ENCODE measurements at places on chromosomes 6 and 20. TPM values are rescaled to one million over a fixed set of nuclear protein-coding genes. Genes with fewer than 3 reads are reported as not detected.

- no peak for DNase-seq
Measured at GRCh38 chr6:94673251-94673650, 904.1 kb upstream of the MANEA start.

DNA sequence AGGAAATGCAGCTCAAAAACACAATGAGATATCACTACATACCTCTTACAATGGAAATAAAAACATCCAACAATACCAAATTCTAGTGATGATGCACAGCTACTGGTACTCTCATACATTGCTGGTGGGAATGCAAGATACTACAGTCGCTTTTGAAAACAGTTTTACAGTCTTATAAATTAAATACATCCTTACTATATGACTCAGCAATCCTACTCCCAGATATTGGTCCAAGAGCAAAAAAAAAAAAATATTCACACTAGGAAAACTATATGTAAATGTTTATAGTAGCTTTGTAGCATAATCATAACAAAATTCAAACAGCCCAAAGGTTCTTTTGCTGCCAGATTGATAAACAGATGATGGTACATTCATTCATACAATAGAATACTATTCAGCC, 217.4 kb upstream of the FAM83B start:
- no peak for DNase-seq

DNA sequence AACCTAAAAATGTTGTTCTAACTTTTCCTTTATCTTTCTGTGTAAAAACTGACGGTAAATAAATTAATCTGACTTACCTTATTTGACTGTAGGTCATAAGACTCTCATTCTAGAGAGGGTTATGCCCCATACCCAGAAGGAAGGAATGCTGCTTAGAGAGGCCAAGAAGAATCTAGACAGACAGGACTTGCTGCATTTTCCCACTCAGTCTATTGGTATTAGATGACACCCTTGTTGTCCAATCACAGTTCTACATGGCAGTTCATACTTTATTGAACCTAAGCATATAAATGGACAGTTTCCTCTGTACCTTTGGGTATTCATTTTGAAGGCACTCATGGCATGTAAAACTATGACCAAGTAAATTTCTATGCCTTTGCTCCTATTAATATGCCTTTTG, 359.6 kb upstream of the ID4 start:
- no peak for DNase-seq

GRCh38 chr6:167467793-167468431, 143.0 kb downstream of the TTLL2 start:
- peak; percentile 63 for DNase-seq

MCCD1 gene
- total RNA-seq, result not detected

VGLL2 gene
- not detected for total RNA-seq

DNA sequence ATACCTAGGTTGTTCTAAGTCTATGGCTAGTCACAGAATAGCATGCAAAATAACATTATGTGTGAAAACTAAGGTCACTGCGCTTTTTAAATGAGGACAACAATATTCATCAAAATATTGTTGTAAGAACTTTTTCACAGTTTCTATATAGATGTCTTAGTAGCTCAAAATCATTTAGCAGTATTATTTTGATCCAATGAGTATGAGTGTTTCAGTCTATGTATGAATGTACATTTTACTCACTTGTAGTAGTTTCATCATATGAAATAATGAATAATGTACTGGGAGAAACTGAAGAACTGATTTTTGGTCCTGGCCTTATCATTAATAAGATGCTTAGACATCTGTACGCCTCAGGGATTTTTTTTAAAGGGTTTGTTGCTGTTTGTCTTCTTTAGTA, 16.5 kb upstream of the TMEM30A start:
- no peak for DNase-seq

DNA sequence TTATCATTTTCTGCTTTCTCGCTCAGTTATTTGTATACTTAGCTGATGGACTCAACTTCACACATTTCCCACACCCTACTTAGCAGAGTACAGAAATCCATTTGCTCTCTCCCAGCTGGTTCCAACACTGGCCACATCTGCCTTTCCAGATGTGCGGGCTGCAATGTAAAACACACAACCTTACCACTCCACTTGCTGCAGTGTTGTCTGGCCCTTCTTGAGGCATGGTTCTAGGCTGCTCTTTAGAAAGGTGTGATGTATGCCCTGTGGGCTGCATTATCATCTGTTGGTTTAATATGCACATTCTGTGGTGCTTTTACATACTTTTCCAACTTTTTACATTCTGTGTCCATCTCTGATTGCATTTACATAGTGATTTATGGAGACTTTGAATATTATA, 56.5 kb downstream of the TRAF3IP2 start:
- DNase-seq, result no peak

GRCh38 chr6:92196325-92196724, 1223.0 kb downstream of the EPHA7 start:
- no peak for DNase-seq

DNA sequence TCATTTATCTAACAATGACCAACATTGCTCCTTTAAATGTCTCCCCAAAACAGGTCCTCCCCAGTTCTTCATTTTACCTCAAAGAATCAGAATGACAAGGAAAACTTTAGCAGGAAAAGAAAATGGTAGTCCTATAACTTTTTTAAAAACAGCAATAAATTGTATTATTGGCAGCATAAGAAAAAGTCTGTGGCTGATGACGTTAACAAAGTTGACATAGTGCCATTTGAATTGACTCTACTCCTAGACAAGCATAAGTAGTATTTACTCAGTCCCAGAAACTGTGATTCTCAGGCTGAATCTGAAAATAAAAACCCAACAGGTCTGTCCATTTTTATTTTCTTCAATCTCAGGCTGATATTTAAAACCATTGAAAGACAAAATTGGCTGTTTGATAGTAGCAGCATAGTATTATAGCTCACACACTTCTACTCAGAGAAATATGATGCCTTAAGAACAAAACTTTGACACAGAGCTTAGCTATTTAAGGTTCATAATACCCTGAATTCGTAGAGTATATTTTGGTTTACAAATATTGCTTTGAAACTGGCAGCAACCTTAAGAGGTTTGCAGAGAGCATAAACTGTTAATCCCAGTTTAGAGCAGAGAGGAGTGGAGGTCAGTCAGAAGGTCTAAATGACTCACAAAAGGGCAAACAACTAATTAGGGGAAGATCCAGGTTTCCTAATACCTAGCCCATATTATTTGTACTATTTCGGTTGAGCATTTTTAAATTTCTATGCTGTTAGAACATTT, 35.0 kb upstream of the TENT5A start:
- DNase-seq, result no peak

DNA sequence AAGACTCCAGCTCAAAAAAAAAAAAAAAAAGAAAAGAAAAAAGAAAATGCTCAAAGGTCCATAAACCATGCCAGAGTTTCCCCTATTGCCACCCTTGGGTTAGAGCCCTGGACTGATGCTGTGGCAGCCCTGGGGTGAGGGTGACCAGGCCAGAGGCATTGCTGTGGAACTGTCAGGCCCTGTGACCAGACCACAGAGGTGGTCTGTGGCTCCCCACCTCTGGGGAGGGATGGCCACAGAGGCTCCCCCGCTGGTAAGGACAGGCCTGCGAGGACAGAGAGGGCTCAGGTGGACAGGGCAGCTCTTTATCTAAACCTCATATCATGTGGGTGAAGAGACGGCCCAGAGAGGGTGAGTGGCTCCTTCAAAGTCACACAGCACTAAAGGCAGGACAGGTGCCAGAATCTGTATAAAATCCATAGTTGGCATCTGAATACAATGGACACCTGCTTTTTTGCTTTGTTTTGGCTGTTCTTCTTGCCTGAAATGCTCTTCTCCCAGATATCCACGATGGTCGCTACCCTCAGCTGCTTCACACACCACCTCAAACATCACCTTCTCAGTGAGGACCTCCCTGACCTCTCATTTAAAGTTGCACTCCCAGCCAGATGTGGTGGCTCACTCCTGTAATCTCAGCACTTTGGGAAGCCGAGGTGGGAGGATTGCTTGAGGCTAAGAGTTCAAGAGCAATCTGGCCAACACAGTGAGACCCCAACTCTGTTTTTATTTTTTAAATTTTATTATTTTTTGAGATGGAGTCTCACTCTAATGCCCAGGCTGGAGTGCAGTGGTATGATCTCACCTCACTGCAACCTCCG, 22.5 kb upstream of the SPDEF start:
- DNase-seq, result no peak

- DNase-seq, result no peak
Measured at GRCh38 chr6:232982-233640, 59.2 kb upstream of the DUSP22 start.

GRCh38 chr6:19041906-19042305, 654.8 kb downstream of the RNF144B start:
- no peak for DNase-seq

COL10A1 gene
- not detected for total RNA-seq

DNA sequence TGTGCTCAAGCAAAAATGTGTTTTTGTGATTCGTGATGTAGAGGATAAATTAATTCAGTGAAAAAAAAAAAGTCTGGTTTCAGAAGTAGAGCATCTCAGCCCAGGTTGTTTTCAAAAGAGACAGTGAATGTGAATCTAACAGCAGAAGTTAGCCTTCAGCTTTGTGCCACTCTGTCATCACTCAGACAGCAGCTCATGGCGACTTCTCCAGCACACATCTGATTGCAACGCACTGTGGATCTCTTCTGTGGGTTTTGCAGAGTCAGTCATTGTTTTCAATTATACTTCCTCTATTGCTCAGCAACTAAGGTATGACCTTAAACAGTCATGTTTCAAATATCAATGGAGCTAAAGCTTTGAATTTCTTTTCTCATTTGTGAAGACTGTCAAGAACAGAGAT, 335.5 kb upstream of the POU3F2 start:
- DNase-seq, result no peak

DNA sequence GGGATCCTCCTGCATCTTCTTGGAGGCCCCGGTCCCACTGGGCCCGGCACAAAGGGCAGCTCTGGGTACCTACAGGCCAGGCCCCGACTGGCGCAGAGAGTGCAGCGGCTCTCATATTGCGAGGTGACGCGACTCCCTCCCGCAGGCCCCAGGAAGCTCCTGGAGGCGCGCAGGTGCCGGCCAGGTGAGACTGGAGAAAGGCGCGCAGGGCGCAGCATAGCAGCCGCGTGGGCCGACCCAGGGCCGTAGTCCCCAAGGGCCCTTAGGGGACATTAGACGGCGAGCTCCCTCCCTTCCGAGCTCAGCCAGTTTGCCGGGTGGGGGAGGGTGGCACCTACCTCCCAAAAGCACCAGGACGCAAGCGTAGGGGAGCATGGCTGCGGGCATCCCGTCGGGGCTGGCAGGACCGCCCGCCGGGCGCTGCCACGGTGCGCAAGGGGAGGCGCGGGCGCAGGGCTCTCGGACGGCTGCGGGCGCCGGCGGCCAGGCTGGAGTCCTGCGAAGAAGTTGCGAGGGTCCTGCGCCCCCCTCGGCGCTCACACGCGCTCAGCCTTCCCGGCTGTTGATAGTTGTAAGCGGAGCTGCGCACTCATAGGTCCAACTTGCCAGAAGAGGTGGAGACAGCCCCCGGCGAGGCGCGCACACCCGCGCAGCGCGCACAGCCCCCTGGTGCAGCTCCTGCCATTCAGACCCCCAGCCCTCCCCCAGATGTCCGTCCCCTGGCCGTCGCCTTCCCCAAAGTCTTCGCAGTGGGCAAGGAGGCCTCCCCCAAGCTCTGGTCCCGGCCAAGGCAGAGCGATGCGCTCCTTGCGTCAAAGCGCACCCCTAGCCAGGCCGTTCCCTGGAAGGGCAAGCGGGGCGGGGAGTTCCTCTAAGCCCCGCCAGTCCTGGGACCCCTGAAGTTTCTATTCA, 622 bp downstream of the APCDD1L start:
- DNase-seq, result peak; percentile 84

DNA sequence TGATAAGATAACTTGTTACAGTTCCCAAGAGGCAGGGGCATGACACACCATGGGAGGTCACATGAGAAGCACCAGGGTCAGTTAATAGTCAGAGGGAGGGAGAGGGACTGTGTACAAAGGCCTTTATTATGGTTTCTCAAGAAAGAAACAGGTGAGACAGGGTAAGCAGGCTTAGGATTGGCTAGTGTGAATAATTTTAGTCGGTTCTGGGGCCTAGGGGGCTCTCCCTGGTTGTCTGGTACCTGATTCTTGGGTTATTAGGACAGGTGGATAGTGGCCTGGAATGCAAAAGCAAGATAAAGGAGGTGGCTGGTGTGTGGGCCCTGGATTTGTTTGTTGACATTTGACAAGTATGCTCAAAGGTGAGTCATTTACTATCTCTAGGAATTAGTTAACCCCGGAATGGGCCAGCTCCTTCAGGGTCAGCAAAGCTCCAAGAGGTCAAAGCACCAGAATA, 49.4 kb upstream of the MCUR1 start:
- peak; percentile 44 for DNase-seq

SDC4 gene
- total RNA-seq, result 31.5 TPM

CDKAL1 gene
- 14.8 TPM for total RNA-seq

MARCKS gene
- 868 TPM for total RNA-seq

C6orf62 gene
- total RNA-seq, result 79.6 TPM

PNPLA1 gene
- total RNA-seq, result not detected

DNA sequence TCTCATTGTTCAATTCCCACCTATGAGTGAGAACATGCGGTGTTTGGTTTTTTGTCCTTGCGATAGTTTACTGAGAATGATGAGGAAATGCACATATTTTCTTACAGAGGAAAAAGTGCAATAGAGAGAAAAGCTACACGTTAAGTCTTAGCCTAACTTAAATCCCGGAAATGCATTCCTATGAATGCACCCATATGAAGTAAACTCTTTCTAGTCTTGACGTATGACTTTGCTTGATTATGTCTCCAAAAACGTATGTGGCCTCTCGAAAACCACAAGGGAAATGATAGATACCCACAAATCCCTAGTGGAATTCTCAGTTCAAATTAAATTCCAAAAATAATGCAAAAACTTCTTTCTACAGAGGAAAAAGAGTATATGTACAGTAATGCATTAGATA, 90.7 kb upstream of the SASH1 start:
- DNase-seq, result no peak

DNA sequence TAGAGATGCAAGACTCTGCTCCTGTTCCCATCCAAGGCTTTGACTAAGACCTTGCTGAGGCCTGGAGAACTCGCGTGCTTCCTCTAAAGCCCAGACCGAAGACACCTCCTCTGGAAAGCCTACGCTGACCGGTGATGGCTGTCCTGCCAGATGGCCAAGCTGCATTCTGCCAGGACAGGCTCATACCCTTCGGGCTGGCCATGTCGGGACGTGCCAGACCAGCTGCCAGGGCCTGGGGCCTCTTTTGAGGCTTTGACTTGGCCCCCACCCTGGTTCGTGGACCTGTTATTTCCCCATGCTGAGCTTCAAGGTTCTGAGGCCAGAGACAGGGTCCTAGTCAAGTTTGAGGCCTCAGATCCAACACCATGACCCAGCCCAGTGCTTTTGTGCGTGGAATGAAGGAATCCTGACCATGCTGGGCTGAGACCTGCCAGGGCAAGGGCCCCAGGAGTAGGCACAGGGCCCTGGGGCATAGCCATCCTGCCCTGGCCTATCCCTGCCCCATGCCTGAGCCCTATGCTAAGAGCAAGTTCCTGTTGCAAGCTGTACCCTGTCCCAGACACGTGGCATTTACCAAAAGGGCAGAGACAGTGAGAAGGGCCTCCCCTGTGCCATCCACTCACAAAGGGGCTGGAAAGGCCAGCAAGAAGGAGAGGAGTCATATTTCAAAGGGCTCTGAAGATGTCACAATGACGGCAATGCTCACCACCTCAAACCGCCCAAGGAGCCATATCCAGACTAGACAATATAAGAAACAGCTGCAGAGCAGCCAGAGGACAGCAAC, 42.8 kb downstream of the MRPL14 start:
- no peak for DNase-seq
